ENCODE measurements at places on chromosomes 7 and 10.

- no peak for DNase-seq
These were observed 182.8 kb downstream of the RTKN2 start for GRCh38 chr10:62085821-62086220.

- peak; percentile 17 for DNase-seq
These were observed 169.8 kb upstream of the GPR26 start for GRCh38 chr10:123496375-123496774.

DNA sequence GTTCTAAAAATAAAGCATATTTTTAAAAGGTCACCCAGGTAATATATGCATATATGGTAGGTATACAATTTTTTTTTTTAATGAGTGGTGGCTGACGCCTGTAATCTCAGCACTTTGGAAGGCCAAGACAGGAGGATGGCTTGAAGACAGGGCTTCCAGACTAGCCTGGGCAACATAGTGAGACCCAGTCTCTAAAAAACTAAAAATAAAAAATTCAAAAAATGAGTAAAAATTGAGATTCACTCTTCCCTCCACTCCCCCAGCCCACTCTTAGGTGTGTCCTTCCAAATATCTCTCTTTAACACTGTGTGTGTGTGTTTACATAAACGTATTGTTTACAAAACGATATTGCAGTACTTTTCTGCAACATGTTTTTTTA lies 929 bp upstream of the ANXA11 start:
- no peak for DNase-seq

- no peak for DNase-seq
These were observed 173.7 kb downstream of the POM121L12 start for GRCh38 chr7:53209129-53209528.

GRCh38 chr10:813286-813685 lies 118.2 kb downstream of the LARP4B start:
- DNase-seq, result no peak

GRCh38 chr10:101761226-101761625 lies 14.7 kb downstream of the FGF8 start:
- DNase-seq, result no peak

GRCh38 chr7:50416527-50417182 lies 33.5 kb downstream of the FIGNL1 start:
- no peak for DNase-seq

GRCh38 chr7:138226001-138226476 lies 149.8 kb downstream of the AKR1D1 start:
- DNase-seq, result no peak

DNA sequence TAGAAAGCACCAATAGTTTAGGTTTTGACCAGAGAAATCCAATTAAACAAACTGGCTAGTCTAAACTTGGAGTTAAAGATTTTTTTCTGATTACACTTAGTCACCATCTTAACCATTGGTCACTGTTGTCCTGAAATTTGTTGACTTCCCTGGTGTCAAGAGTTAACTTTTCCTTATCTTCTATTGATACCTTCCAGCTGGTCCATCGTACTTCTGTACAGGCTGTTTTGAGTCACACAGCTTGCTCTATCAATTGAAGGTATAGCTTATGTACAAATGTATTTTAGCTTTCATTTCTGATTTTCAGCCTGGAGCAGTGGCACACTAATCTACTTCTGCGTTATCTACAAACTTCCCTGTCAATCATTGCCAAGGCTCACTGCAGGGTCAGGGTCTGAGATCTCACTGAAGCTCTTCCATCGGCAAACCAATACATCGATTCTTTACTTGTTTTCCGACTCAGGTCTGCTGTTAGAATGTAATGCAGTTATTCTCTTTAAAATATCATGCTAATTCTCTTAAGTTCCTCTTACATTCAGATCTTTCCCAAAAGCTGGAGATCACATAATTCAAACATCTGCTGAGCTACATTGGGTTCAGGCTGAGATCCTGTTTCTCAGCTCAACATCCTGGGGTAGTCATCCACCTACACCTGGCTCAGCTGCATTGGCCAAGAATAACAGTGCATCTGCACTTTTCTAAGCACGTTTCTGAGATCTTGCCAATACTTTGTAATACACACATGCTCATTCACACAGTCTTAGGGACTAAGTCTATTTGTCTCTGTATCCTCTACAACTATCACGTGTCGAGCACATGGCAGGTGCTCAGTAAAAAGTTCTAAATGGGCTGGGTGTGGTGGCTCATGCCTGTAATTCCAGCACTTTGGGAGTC lies 11.3 kb downstream of the MRPS33 start:
- no peak for DNase-seq

- no peak for DNase-seq
These were observed 13.1 kb downstream of the TAS2R41 start for GRCh38 chr7:143490717-143491306.

GRCh38 chr7:135659159-135659846 lies 3.0 kb upstream of the STMP1 start:
- no peak for DNase-seq

DNA sequence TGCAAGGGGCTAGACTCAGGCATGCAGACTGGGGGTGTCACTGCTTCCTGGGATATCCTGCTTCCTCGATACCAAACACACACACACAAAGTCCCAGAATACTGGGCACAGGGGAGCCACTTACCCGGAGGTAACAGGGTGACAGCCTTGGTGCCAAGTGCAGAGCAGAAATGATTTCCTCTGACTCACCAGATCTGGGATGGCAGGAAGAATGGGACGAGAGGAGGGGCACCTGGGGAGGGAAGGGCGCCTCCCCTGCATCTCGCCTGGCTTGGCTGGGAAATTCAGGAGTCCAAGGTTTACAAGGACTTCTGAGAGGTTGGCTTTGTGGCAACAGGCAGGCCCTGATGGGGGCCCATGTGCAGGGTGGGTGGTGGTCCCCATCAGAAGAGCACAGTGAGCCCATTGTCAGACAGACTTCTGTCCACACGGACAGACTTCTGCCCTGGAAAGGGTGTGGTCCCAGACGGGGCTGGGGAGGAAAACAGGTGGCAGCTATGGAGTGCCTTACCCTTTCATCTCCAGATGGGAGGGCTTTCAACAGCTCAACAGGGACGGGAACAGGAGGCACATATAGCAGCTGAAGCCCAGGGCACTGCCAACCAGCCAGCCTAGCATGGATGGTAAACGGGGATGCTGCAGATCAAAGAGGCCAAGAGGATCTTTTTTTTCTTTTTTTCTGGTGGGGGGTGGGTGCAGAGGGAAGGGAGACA lies 9.7 kb upstream of the CCL24 start:
- DNase-seq, result peak; percentile 30

GRCh38 chr7:13989949-13990305 lies 461 bp upstream of the ETV1 start:
- DNase-seq, result peak; percentile 52

DNA sequence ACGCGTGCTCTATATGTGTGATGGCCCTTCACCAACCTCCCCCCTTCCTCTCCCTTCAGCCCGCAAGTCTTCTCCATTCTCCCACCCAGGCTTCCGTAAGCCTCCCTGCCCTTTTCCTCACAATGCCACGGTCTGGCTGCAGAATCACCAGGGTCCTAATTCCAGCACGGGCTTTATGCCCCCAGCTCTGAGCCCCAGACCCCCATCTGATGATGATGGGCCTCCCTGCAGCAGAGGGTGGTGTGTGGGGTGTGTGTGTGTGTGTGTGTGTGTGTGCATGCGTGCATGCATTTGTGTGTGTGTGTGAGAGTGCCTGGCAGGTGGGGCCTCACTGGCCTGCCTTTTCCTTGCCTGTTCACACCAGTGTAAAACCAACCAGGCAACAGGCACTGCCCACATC lies 109.9 kb downstream of the OAT start:
- no peak for DNase-seq

DNA sequence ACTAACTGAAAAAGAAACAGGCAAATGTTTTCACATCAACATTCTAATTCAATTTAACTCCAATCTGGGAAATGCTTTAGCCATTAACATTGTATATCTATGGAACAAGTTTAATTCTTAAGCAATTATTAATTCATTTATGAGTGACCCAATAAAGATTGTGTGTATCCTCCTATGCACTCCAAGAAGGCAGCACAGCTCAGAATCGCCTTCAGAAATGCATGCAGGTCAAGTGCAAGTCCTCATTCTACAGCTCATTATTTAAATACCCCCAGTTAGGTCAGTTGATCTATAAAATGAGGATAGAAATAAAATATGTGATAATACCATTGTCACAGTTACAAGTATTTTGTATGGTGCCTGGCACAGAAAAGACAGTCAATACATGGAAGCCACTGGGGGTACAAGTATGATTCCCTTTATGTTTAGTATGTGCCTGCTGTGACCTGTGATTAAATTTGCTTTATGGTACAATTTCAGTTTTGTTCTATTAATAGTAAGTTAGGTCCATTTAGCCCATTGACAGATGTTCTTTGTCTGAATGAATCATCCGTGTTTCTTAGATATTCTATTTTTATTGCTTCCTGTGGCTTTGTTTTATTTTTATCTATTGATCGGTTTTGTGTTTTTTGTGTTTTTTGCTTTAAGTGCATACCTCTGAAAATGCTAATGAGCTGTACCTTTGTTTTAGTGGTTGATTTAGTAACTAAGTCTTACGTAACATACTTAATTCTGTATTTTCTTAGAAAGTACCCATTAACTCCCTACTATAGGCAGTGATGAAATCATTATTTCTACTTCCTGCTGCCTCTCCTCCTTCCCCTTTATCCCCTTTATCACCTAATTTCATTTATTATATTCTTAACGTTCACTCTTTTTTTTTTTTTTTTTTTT lies 42.8 kb downstream of the CPXM2 start:
- no peak for DNase-seq

DNA sequence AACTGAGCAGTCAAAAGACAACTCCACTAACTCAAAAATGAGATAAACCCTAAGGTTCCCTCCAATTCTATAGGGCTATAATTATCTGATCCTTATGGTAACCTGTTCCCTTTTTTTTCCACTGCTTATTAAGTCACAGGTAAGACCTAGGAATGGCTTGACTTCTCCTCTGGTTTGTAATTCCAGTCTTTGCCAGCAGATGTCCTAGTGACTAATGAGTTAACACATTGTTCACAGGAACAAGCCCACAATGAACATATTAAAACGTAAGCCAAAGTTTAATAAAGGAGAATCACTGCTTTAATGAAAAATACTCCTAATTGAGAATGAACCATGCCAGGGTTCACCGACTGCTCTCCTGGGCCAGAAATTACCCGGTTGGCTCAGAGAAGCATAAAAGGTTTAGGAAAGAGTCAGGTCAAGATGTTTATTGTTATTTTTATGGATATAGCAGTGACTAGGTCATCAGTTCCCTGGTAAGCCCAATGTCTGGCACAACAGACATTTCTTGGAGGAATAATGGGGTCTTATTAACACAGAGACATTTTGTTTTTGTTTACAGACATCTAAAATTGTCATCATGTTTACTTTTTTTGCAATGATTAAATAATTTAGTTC lies 120.1 kb downstream of the ELAPOR2 start:
- DNase-seq, result peak; percentile 73

DNA sequence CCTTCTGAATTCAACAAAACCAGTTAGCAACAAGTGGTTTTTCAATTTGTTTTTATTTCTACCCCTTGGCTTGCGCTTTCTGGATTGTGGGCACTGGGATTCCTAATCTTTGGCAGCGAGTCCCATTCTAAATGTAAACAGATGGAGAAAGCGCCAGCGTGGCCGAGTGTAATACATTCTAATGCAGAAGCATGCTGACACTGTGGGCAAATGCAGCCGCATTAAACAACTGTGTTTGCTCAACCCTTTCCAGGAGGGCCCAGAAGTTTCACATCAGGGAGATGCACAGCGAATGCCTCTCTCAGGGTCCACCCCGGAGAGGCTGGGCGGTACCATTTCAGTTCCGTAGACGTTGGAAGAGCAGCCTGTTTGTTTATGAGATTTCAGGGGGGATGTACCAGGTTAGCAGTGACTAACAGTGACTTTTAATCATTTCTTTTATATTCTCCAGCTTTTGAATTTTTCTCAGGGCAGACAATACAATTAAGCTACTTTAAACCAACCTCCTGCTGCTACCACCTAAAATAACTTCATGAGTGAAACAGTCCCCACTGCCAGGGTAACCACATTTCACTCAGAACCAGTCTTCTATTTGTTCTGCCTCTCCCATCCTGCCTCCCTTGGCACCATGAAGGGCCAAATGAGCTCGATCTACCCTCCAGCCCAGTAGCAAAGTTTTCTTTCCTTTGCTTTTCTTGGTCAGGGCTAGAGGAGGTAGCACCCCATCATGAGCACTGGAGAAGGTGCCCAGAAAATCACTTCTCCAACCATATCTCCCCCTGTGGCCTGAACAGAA lies 164.2 kb upstream of the ITGB1 start:
- no peak for DNase-seq

- DNase-seq, result no peak
These were observed 353.6 kb downstream of the THSD7A start for GRCh38 chr7:11478426-11478825.

DNA sequence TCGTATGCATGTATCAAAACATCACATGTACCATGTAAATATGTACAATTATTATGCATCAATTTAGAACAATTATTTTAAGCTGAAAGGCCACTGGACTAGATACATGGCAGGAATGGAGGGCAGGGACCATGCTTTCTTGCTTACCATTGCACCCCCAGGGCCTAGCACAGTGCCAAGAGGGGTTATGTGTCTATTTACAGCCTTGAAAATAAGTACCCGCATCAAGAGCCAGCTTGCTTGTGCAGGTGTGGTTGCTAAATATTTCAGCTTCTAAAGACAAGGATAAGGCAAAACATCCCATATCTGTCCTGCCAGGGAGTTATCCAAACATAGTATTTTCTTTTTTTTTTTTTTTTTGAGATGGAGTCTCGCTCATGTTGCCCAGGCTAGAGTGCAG lies 14.7 kb upstream of the OAT start:
- DNase-seq, result no peak

GRCh38 chr7:155532792-155533119 lies 13.6 kb downstream of the CNPY1 start:
- DNase-seq, result no peak

DNA sequence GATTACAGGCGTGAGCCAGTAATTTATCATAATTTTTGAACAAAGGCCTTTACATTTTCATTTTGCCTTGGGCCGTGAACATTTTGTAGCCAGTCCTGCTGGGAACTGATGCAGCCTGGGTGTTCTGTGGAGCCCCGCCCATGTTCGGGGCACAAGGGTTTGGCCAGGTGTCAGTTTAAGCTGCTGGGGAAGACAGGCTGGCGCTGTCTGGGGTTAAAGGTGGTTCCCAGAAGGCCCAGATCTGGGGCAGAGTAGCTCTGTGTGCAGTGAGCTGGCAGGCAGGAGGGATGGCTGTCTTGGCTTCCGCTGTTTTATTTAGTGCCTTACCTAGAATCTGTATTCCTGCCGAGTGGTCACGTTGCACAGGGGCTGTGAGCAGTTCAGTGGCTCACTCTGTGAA lies 50.2 kb downstream of the DOCK1 start:
- DNase-seq, result no peak

- no peak for DNase-seq
These were observed 4.9 kb downstream of the PRTFDC1 start for GRCh38 chr10:24947304-24948097.

DNA sequence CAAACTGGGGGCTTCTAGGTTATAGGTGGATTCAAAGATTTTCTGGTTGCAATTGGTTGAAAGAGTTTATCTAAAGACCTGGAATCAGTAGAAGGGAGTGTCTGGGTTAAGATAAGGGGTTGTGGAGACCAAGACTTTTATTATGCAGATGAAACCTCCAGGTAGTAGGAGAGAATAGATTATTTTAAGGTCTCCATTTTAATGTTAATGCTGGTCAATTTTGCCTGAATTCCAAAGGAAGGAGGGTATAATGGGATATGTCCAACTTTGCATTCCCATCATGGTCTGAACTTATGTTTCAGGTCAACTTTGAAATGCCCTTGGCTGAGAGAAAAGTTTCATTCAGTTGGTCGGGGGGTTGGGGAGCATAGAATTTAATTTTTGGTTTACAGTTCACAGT lies 44.3 kb upstream of the SEMA3E start:
- DNase-seq, result no peak
